ENCODE measurements at places on chromosomes 1 and 21.

- DNase-seq: no peak
These were observed 39.4 kb downstream of the PLXNA2 start for GRCh38 chr1:208204779-208205178.

- DNase-seq: no peak
These were observed 45.0 kb upstream of the BCL10 start for GRCh38 chr1:85321237-85321964.

DNA sequence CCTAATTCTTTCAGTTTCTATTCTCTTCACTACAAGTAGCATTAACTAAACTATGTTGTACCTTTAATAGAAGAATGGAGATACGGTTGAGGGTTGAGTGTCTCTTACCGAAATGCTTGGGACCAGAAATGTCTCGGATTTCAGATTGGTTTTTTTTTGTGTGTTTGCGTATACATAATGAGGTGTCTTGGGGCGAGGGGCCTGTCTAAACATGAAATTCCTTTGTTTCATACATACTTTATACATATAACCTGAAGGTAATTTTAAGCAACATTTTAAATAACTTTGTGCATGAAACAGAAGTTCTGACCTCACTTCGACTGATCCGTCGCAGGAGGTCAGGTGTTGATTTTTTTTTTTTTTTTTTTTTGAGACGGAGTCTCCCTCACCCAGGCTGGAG is 36.3 kb upstream of the MYOCOS start:
- DNase-seq: no peak

GRCh38 chr1:59443310-59443709 is 146.4 kb downstream of the FGGY start:
- no peak for DNase-seq

DNA sequence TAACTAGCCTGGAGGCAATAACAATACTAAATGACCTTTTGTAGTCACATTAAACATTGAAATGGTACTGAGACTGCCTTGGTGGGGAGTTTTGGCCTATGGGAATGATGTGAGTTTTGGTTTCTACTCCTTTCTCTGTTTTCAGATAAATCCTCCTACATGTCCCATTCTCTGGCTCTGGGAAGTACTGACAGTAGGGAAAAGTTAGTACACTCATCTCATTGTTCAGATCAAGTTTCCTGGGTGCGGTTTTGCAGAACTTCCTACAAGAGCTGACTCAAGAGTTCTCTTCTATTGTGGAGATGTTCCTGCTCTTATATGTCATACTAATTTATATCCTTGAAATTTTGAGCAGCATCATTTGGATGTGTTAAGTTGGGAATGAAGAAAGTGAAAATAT is 74.2 kb upstream of the MACF1 start:
- no peak for DNase-seq

GRCh38 chr1:77926561-77927357 is 38.3 kb downstream of the NEXN start:
- no peak for DNase-seq

DNA sequence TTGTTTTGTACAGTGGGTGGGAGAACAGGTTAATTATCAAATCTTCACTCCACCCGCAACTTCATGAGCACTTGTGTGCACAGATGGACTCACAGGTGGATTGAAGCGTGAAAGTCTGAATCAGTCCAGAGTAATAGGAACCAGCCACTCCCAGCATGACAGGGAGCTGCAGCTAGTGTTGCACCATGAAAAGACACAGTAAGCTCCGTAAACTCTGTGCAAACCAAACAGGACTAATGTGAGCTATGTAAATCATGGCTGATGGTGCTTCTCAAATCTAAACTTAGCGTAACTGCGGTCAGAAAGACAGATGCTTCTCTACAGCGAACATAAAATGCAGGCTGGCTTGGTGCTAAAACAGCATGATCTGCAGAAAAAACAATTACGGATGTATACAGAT is 114.4 kb downstream of the CENPF start:
- DNase-seq: no peak

GRCh38 chr1:107198561-107198960 is 57.7 kb downstream of the NTNG1 start:
- no peak for DNase-seq

GRCh38 chr1:240413732-240414131 is 198.2 kb downstream of the GREM2 start:
- no peak for DNase-seq

DNA sequence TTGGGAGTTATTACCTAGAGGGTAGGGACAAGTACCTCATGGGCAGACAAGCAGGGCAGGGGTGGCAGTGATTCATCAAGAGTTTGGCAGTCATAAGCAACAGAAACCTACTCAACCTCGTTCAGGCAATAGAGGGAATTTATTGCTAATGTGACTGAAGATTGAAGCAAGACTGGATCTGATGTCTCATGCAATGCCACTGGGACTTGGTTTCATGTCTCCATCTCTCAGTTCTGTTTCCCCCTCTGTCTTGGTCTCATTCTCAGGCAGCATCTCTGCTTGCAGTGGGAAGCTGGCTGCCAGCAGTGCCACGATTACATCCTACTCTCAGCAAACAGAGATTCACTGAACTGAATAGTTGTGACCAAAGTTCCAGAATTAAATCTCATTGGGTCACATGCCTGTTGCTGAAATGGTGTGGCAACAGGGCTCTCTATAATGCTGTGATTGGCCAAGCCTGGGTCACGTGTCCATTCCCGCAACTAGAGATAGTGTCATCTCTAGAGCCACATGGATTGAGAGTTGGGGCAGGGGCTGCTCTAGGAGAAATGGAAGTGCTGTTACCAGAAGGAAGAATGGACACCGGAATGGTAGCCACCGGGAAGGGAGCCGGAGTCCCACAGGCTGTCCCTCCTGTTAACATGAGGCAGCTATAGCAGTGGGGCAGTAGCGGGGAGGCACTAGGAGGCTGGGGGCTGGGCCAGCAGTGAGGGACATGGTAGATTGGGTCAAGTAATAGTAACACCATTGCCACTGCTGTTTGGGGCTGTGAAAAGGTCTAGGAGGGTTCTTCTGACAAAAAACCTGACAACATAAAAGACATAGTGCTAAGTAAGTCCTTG is 3.9 kb upstream of the CDC42 start:
- DNase-seq: no peak

DNA sequence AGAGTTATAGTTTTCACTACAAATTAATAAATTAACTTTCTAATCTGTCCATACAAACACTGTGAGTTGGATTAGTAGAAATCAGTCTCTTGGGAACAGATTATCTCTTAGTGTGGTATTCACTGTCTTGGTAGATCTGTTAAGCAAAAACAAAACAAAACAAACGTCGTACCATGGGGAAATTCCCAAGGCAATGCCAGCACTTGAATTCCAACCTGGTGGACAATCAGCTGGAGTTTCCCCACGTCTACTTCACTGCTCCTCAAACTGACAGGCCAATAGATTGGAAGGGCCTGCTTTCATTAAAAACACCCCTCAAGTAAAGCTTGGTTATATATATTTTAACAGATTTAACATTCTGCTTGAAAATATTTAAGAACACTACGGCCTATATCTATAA is 31.9 kb downstream of the GDAP2 start:
- no peak for DNase-seq

DNA sequence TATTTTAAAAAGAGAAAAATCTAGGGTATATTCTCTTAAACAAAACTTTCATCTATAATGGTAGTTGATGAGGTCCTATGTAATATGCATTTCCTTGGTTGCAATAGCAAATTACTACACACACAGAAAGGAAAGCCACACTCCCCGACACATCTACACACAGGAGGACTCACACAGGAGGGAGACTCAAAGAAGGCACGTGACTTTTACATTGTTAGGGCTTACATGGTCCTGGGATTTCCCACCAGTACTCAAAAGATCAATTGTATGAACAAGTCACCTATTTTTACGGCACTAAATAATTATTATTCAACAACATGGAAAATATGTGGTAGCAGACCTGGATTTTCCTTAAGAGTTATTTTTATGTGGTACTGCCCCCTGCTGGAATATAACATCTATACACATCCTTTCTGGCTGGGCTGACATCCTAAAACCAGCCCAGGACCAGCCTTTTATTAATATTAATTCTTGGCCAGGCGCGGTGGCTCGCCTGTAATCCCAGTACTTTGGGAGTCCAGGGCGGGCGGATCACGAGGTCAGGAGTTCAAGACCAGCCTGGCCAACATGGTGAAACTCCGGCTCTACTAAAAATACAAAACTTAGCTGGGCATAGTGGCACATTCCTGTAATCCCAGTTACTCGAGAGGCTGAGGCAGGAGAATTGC is 33.9 kb upstream of the LGALS8 start:
- DNase-seq: no peak

DNA sequence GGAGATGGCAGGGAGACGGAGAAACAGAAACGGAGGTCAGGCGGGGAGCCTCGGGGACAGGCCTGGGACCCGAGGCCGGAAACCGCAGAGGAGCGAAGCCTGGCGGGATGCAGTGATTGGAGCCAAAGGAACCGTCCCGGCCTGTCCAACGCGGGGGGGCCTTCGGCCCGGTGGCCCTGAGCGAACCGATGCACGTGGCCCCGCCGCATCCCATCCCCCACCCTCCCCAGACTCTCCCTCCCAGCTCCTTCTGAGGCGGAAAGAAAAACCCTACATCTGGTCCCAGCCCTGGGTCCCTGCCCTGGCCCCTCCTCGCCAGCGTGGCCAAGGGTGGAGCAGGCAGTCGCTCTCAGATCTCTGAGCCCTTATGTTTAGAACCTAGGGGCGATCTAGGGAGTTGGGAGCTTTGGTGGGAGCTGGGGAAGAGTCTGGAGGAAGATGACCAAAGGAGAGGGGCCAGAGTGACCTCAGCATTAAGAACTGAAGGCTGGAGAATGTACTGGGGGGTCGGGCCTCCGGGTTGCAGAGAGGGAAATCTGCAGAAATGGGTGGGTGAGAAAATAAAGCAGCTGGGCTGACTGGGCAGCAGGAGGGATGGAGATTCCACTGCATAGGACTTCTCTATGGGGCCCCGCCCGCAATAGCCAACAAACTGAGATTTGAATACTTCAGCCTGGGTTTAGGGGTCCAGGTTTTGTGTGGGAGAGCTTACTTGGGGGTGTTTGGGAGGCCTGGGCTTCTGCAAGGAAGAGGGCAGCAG is 1.5 kb upstream of the CRABP2 start:
- no peak for DNase-seq

DNA sequence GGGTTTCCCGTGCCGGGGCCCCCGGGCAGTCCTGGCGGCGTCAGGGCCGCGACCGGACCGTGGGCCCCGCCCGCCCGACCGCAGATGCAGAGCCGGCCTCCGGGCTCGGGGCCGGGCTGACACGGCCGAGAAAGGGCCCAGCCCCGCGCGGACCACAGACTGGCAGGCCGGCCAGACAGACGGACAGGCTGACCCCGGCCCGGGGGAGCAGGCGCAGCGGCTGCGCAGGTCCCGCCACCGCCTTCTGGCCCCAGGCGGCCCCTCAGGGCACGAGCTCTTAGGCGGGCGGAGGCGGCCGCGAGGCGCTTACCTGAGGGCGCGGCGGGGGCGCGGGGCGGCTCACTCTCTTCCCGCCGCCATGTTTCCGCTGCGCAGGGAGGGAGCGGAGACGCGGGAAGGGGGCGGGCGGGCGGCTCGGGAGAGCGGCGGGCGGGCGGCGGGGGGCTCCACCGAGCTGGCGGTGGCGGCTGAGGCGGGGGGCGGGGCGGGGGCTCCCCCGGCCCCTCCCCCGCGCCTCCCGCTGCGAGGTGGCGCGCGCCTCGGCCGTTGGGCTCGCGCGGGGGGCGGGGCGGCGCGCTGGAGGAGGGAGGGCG is at the start of gene SCMH1:
Gene SCMH1 (minus strand): TSS at position 558 of the 593 bp plus-strand sequence. CDS start 56,173 bp downstream, outside the sequence.
- DNase-seq: peak; percentile 48

GRCh38 chr21:35643176-35643575 is 417.1 kb downstream of the SETD4 start:
- DNase-seq: no peak

- no peak for DNase-seq
These were observed 68.5 kb downstream of the GPATCH2 start for GRCh38 chr1:217562229-217562878.

DNA sequence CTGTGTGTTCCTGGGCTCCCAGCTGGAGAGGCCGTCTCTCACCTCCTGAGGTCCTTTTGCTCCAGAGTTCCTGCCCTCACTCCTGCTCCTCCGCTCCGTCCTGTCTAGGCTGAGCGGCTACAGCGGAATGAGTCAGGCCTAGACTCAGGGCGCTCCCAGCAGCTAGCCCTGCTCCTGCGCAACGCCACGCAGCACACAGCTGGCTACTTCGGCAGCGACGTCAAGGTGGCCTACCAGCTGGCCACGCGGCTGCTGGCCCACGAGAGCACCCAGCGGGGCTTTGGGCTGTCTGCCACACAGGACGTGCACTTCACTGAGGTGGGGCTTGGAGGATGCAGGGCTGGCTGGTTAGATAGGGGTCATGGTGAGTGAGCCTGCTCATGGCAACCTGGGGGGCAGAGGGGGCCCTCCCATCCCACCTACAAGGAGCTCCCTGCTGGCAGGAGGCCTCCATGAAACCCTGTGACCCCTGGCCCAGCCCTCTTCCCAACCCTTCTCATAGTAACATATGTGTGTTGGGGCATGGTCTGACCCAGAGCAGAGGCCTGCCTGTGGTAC is 15.1 kb downstream of the PSRC1 start:
- DNase-seq: no peak

GRCh38 chr1:3986686-3987218 is 86.7 kb upstream of the C1orf174 start:
- DNase-seq: no peak
